ENCODE measurements at places on chromosomes 7 and 10. TPM values are rescaled to one million over a fixed set of nuclear protein-coding genes. Genes with fewer than 3 reads are reported as not detected.

CYP2E1 gene
- 0.82 TPM for total RNA-seq

CTTNBP2 gene
- 3.9 TPM for total RNA-seq

TDRD1 gene
- 0.45 TPM for total RNA-seq

MOGAT3 gene
- total RNA-seq, result not detected

CAMK2B gene
- 6.4 TPM for total RNA-seq

GIMAP6 gene
- total RNA-seq, result 0.18 TPM

OR13A1 gene
- not detected for total RNA-seq

LIPK gene
- not detected for total RNA-seq

CRHR2 gene
- total RNA-seq, result not detected

PTN gene
- total RNA-seq, result 12.8 TPM

CCL24 gene
- not detected for total RNA-seq

BLNK gene
- total RNA-seq, result not detected

STEAP1B gene
- 38.6 TPM for total RNA-seq

All from fibroblast of the aortic adventitia (primary cell).